ENCODE measurements at places on chromosomes 1 and 21.
A peak's percentile ranks its signal among the peaks of the same experiment; 100 is the strongest.

DNA sequence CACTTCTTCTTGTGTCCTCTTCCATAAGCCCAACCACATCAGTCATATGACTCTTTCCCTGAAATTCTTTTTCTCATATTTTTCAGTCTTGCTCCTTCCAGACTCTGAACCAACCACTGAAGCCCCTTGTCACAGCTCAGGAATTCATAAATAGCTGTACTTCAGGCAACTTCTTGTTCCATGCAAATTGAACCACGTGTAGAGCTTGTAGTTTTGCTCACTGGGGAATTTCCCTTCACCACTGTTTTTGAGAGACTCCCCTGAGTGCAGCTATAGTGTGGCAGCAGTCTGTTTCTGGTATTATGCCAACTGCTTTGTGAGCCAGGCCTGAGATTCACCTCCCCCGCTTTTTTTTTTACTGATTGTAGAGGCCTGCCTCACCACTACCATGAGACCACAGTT, 150.3 kb upstream of the SPAG17 start:
- DNase-seq: no peak

GRCh38 chr1:145792484-145792883, 31.4 kb downstream of the RNF115 start:
- DNase-seq: no peak

GRCh38 chr1:1003618-1004419, 3.9 kb upstream of the HES4 start:
- DNase-seq: no peak

GRCh38 chr1:10540277-10541005, 65.7 kb downstream of the PEX14 start:
- DNase-seq: no peak

GRCh38 chr1:11387829-11388228, 91.1 kb upstream of the DISP3 start:
- no peak for DNase-seq

GRCh38 chr1:234271243-234271606, 102.0 kb upstream of the COA6 start:
- DNase-seq: no peak

- no peak for DNase-seq
These were observed 569.3 kb upstream of the ZRANB2 start for GRCh38 chr1:71650119-71650518.

DNA sequence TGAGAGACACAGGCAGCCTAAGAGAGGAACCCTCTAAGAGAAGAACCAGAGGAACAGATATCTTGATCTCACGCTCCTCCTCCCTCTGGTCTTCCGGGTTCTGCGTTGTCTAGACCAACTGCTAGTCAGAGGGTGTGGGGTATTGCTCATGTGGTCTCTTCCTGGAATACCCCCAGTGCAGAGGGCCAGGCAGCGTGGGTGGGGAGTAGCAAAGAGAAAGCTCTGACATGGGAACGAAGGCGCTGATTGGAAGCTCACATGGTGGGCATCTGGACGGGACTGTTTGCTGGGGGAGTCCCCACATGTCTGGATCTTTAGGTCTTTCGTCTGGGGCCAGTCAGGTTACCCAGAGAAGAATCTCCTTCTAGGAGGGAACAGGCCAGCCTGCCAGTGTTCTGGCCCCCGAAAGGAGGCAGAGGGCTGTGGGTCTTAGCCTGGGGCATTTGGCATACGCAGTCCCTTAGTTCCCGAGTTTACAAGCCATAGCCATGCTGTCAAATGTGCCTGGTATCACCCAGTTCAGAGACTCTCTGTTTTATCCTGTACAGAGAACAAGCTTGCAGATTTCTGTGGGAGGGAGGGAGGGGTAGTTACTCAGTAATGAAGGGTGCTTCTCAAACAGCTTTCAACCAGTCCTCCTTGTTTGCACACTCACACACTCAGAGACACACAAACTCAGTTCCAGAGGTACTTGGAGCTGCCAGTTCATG, 18.3 kb upstream of the IL6R start:
- peak; percentile 52 for DNase-seq

DNA sequence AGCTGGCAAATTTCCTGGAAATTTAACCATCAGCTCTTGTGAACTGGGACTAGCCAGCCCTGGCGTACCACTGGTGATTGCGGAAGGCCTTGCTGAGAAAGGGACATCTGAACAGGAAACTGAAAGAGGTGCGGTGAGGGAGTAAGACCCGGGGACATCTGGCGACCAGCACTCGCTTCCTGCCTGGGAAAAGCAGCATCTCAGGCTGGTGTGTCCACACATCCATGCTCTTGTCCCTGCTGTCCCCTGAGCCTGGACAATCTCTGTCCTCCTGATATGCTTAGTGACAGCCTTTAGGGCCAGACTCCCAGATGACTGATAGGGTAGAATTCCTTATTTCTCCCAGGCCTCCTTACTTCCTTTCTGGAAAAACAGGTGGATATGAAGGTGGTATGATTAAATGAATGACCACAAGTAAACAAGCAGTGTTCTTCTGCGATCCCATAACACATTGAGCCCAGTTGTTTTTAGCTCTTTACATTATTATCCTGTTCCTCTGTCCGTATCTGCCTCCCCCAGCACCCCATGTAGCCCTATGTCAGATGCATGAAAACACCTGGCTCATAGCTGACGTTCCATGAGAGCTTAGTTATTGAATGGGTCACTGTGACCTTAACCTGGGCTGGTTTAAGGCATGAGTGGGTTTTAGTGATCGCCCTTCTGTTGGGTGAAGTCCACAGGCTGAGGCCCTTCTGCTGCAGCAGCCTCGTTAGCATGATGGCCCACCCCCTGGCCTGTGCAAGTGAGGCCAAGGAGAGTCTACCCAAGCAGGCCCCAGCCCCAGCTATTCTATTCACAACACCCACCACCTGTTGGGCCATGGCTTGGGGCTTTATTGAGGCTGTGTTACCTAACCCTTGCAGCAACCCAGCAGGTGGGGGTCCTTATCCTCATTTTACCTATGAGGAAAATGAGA, 76.1 kb upstream of the GADD45A start:
- no peak for DNase-seq

- DNase-seq: peak; percentile 94
These were observed 37.8 kb upstream of the TLR5 start for GRCh38 chr1:223180731-223181321.

GRCh38 chr1:58456470-58456869, 90.1 kb downstream of the OMA1 start:
- DNase-seq: no peak

GRCh38 chr1:76274302-76274701, 199.8 kb downstream of the ST6GALNAC3 start:
- no peak for DNase-seq

GRCh38 chr1:13550663-13551062, 33.0 kb upstream of the PDPN start:
- no peak for DNase-seq

GRCh38 chr1:63103682-63104081, 218.7 kb upstream of the FOXD3 start:
- DNase-seq: no peak

- no peak for DNase-seq
These were observed 173.7 kb upstream of the CAMK1G start for GRCh38 chr1:209409780-209410179.

GRCh38 chr1:46413596-46413985, 19.5 kb downstream of the FAAH start:
- peak; percentile 28 for DNase-seq
